NCI-H1436 treated with DMSO at 0.1 percent for 48 hours (cell line): ENCODE measurements at places on chromosomes 2 and 18.

DNA sequence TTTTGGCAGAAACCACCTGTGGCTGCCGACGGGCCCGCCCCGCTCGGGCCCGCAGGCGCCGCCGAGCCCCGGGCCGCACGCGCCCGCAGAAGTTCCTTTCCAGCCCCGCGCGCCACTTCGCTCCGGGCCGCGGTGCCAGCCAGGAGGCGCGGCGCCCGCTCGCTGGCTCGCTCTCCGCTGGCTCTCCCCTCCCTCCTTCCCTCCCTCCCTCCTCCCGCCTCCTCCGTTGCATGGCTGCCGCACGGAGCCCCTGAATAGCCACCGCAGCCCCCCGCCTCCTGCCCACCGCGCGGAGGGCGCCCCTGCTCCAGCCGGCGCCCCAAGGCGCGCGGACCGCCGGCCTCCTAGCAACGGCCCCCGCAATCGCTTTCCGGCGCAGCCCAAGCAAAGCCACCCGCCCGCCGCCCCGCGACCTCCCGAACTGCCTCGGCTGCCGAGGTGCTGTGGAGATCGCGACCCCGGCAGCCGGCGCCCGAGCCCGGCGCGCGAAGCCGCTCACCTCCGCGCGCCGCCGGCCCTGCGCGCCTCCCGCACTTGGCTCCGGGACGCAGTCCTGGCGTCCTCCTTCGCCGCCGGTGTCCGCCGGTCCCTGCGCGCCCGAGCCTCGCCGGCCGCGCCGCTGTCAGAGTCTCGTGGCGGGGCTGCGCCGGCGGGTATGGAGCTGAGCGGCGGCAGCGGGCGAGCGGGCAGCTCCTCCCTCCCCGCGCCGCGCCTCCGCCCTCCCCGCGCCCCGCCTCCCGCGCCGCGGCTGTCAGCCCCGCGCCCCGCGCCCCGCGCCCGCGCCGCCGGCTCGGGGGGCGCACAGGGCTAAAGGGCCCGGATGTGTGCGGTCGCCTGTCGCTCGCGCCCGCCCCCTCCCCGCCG, at the start of gene ZBTB7C:
ZBTB7C (minus strand) TSS at position 657 of the 864 bp plus-strand sequence.
- DNase-seq = no peak

DNA sequence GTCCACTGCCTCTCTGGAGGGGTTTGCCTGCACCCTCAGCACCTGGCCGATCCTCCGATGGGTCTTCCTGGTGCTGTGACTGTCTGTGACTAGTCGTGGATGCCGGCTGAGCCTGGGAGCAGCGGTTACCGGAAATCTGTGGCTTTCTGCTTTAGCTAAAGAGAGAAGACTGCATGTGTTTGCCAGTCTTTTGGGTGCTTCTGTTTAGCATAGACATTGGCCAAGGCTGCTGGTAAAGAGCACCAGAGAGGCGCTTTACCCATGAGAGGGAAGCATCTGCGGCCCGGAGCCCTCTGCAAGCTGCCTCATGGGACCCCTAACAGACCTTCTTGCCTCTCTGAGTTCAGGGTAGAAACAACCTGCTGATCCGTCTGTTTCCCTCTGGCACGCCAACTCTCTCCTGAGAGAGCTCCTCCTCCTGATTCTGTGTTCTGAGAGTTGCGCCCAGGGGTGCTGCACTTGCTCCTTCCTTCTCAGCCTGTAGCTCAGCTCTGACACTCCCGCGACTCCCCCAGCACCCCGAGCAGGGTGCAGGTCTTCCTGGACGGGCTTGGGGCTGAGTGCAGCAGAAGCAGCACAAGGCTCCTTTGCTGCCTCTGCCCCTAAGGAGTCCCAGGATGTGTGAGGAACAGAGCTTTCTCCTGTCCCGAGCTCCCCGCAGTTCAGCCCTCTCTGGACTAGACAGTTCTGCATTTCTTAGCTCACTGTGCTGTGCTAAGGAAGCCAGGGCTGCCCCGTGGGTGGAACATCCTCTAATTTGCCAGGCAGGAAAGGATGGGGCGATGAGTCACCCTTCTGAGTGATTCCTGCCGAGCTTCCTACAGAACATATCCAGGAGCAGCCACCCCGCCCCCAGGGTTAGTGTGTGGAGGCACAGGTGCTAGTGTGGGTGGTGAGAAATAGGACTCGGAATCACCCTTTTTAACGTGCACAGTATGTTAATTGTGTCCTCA, 203.2 kb downstream of the SH3RF3 start:
- DNase-seq = no peak

DNA sequence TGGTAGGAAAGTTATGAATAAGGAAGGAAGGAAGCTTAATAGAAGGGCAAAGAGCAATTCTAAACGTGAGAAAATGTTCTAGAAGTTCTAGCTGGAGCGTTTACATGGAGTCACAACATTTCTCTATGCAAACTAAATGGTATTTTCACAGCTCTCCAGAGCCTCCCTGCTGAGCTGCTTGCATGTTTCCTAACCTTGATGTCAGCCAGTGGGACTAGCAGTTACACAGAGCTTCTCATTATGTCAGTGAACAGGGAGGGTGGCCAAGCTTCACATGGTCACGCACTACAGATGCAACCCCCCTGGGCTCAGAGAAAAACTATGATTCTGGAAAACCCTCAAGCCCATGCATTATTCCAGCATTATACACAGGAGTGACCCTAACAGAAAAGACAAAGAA, 153.4 kb upstream of the CCDC150 start:
- no peak for DNase-seq

GRCh38 chr2:240151477-240152031, 11.1 kb upstream of the OTOS start:
- DNase-seq = no peak

DNA sequence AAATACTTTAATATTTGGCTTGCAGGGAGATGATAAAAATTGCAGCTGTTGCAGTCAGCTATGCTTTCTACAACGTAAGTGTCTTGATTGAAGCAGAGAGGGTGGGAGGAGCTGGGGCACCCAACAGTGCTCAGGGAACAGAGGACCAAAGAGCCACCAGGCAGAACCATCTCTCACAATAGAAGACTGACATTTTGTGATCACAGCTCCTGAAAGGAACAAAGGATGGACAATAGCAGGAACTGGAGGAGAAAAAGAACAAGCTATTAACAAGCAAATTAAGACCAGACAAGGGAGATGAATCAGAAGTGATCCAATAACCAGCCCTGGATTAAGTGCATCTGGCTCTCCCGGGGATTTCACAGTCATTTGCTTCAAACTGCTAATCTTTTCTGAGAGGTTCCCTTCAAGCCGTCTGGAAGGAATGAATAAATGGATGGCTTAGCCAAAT, 65.7 kb upstream of the SMAD2 start:
- DNase-seq = peak; percentile 46

- no peak for DNase-seq
Observed at GRCh38 chr2:107615039-107615438, 211.7 kb upstream of the RGPD4 start.

DNA sequence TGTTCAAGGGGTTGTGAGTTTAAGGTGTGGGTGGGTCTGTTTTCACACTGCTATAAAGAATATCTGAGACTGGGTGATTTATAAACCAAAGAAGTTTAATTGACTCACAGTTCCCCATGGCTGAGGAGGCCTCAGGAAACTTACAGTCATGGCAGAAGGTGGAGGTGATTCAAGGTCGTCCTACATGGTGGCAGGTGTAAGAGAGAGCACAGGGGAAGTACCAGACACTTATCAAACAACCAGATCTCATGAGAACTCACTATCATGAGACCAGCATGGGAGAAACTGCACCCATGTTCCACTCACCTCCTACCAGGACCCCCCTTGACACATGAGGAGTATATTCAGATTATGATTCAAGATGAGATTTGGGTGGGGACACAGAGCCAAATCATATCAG, 38.0 kb downstream of the RHBDD1 start:
- no peak for DNase-seq

- no peak for DNase-seq
Observed at GRCh38 chr18:55343396-55344073, 244.5 kb downstream of the TCF4 start.

DNA sequence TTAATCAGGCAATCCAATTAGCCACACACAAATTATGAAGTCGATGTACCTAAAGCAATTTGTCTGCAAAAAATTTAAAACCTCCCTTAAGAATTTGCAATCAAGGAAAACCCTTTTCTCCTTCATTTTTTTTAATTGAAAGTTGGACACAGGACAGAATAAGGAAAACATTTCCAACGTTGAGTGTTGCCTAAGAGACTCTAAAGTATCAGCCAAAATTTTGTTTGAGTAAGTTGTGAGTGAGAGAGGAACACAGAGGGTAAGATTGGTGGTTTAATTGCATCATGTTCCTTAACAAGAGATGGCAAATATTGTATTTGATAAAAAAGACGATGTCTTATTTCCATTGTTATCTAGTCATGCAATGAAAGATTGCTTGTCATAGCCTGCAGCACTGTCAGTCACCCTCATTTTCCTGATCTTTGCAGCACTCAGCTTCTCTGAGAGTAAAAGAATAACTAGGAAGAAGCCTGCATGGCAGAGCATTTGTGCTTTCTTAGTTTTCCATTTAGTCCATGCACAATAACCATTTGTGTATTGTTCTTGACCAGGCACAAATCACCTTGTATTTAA, 115.5 kb downstream of the ICOS start:
- no peak for DNase-seq

- no peak for DNase-seq
Observed at GRCh38 chr18:56315363-56315762, 323.0 kb downstream of the TXNL1 start.

GRCh38 chr2:216319771-216320170, 52.5 kb downstream of the MARCHF4 start:
- no peak for DNase-seq

- DNase-seq = no peak
Observed at GRCh38 chr2:231068525-231069222, 12.0 kb downstream of the PSMD1 start.
